ENCODE measurements at places on chromosomes 13 and 19.
A peak's percentile ranks its signal among the peaks of the same experiment; 100 is the strongest.

GRCh38 chr19:5480427-5480836 lies 25.2 kb downstream of the ZNRF4 start:
- no peak overlapping the region for H3K27ac ChIP-seq
- H3K4me3 ChIP-seq, result no peak overlapping the region
- peaks cover 2% of the 10 kb centered on the region for H3K36me3 ChIP-seq
- peak; percentile 24 for DNase-seq
- no peaks in the 10 kb centered on the region for H3K4me1 ChIP-seq

DNA sequence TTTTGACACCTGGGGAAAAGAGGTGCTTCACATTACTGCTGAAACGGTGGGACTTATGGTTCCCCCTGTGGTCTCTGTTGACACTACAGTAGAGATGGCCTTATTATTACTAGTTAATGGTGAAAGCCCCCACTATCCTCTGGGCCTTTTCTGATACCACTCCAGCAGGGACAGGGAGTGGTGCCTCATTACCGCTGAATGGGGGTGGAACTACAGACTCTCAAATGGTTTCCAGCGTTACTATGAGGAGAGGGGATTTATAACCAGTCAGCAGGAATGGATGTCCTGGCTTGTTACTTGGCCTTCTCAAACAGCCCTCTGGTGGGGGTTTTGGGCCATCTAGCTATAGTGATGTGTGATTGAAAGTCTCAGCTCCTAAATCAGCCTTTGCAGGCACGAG lies 96.7 kb upstream of the DIAPH3 start:
- H3K4me3 ChIP-seq, result no peak overlapping the region
- H3K27ac ChIP-seq, result no peak overlapping the region
- peaks cover 5% of the 10 kb centered on the region for H3K4me1 ChIP-seq
- H3K27me3 ChIP-seq, result peaks cover 24% of the 10 kb centered on the region
- DNase-seq, result no peak
- no peaks in the 10 kb centered on the region for H3K36me3 ChIP-seq

DNA sequence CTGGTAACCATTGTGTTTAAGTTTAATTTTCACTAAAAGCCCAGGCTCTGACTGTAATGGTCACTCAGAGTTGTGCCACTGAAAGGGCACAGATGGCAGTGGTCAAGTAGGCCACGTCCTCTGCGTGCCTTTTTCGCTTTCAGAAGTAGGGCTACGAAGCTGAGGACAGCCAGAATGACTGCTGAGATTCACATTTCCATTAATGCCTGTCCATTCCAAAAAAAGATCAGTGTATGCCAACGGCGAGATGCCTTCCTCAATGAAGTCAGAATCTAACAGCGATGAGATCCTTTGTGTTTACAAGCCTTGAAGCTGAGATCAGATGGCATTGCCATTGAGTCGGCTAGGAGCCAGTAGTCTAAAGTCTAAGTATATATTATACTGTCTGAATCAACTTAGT lies 311.3 kb downstream of the FGF14 start:
- no peak overlapping the region for H3K27ac ChIP-seq
- peaks cover 12% of the 10 kb centered on the region for H3K27me3 ChIP-seq
- no peak overlapping the region for H3K4me3 ChIP-seq
- no peaks in the 10 kb centered on the region for H3K4me1 ChIP-seq
- no peaks in the 10 kb centered on the region for H3K36me3 ChIP-seq

- H3K4me1 ChIP-seq, result peaks cover 26% of the 10 kb centered on the region
- peak; percentile 37 for DNase-seq
- H3K4me3 ChIP-seq, result peak overlapping the region; percentile 28
- peak overlapping the region; percentile 64 for H3K27ac ChIP-seq
- H3K27me3 ChIP-seq, result no peaks in the 10 kb centered on the region
- no peaks in the 10 kb centered on the region for H3K36me3 ChIP-seq
These were observed 6.9 kb upstream of the CBY2 start for GRCh38 chr13:45695198-45695730.

- H3K27me3 ChIP-seq, result no peaks in the 10 kb centered on the region
- H3K36me3 ChIP-seq, result no peaks in the 10 kb centered on the region
- no peak for DNase-seq
- peaks cover 25% of the 10 kb centered on the region for H3K4me1 ChIP-seq
These were observed 305.6 kb downstream of the COG6 start for GRCh38 chr13:39961036-39961435.

- H3K27ac ChIP-seq, result no peak overlapping the region
- H3K4me3 ChIP-seq, result no peak overlapping the region
- no peak for DNase-seq
- H3K27me3 ChIP-seq, result no peaks in the 10 kb centered on the region
These were observed 391.5 kb upstream of the DACH1 start for GRCh38 chr13:72258340-72258981.

DNA sequence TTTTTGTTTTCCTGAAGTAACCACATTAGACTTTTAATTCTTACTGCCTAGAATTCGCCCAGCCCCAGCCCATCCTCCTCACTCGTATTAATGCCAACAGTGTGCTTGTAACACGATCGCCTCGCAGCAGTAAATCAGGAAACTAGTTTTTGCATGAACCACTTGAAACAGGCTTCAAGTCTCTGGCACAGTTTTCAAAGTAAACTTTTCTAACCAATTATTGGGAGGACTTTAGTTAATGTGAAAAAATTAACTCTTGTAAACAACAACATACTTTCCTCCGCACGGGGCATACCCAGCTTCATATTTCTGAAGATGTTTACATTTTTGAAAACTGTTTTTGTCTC lies 39.2 kb downstream of the TNFRSF19 start:
- H3K4me3 ChIP-seq, result no peak overlapping the region
- no peaks in the 10 kb centered on the region for H3K36me3 ChIP-seq
- no peak overlapping the region for H3K27ac ChIP-seq
- H3K4me1 ChIP-seq, result peaks cover 18% of the 10 kb centered on the region
- DNase-seq, result no peak
- peaks cover 33% of the 10 kb centered on the region for H3K27me3 ChIP-seq

GRCh38 chr13:107028751-107029150 lies 460.8 kb upstream of the ARGLU1 start:
- H3K36me3 ChIP-seq, result no peaks in the 10 kb centered on the region
- H3K4me1 ChIP-seq, result no peaks in the 10 kb centered on the region
- no peak overlapping the region for H3K4me3 ChIP-seq

- H3K4me3 ChIP-seq, result no peak overlapping the region
- H3K27me3 ChIP-seq, result no peaks in the 10 kb centered on the region
- no peak for DNase-seq
- no peak overlapping the region for H3K27ac ChIP-seq
- H3K4me1 ChIP-seq, result peaks cover 4% of the 10 kb centered on the region
These were observed 218.0 kb downstream of the RGCC start for GRCh38 chr13:41675306-41675705.

DNA sequence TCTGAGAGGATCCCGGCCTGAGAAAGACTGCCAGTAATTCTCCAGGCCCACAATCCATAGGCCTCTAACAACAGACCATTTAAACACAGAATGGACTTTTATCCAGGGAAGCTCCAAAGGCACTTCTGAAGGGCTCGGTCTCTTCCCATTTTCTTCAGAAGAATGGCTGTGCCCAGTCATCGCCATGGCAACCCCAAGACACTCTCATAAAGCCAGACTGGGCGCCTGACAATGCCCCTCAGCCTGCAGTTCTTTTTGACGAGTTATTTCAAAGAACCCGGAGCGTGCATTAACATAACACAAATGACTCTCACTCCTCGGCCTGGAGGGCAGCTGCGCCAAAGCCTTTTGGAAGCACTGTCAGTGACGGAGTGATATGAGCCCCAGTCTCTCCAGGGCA lies 61.0 kb downstream of the RASA3 start:
- DNase-seq, result no peak
- H3K27ac ChIP-seq, result no peak overlapping the region
- peaks cover 36% of the 10 kb centered on the region for H3K4me1 ChIP-seq
- H3K4me3 ChIP-seq, result no peak overlapping the region
- H3K36me3 ChIP-seq, result peaks cover 6% of the 10 kb centered on the region

DNA sequence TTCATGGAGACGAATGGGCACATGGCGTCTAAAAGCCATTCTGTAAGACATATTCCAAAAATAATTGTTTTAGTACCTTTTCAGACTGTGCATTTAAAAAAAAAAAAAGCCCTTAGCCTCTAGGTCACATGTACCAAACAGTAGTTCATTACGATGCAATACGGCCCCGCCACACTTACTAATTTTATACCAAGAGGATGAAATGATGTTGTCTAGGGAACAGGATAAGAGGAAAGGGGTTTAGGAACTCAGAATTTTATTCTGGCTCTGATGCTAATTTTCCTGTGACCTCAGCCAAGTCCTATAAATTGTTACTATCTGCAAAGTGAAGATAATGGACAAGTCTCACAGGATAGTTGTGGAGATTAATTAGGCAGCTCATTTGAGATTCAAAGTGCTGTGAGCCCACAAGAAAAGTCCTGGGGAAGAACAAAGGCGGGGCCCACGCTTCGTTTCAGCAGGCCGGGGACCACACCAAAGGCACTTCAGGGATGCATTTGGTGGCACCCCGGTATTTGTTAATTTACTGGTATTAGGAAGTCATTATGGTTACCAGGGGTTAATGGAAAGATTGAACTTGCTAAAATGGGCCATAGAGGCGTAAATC lies 511.1 kb downstream of the IRS2 start:
- no peak overlapping the region for H3K4me3 ChIP-seq
- no peaks in the 10 kb centered on the region for H3K36me3 ChIP-seq
- no peaks in the 10 kb centered on the region for H3K4me1 ChIP-seq
- peaks cover 8% of the 10 kb centered on the region for H3K27me3 ChIP-seq

- DNase-seq, result no peak
- H3K27ac ChIP-seq, result no peak overlapping the region
- no peaks in the 10 kb centered on the region for H3K36me3 ChIP-seq
- no peak overlapping the region for H3K4me3 ChIP-seq
These were observed 41.6 kb downstream of the GAS6 start for GRCh38 chr13:113822266-113822665.

DNA sequence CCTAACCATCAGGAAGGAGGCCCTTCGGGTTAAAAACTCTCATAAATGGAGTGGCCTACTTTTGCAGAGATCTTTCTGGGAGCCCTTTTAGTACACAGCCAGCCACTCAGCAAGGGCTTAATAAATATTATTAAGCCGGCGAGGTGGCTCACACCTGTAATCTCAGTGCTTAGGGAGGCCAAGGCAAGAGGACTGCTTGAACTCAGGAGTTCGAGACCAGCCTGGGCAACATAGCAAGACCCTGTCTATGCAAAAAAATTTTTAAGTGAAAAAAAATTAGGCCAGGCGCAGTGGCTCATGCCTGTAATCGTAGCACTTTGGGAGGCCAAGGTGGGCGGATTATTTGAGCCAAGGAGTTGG lies 810 bp upstream of the KANK2 start:
- H3K4me1 ChIP-seq, result peaks cover 6% of the 10 kb centered on the region
- no peaks in the 10 kb centered on the region for H3K36me3 ChIP-seq
- peaks cover 16% of the 10 kb centered on the region for H3K27me3 ChIP-seq
- H3K27ac ChIP-seq, result no peak overlapping the region
- no peak for DNase-seq

DNA sequence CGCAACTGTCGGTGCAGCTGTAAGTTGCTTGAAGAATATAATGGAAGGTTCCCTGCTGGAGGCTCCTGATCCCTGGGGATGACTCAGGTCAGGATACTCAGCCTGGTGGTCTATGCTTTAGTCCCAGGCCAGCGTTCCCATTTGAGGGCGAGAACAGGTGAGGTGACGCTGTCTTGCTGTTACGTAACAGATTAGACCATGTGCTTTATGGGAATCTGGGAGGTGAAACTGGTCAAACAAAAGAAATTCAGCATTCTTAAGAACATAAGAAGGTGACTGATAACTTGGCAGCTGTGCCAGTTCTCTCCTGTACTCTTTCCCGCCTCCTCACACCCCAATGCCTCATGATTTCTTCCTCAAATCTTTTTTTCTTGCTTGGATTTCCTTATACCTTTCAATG lies at the start of gene CXCL17:
Gene CXCL17 (minus strand): TSS at position 114 of the 400 bp plus-strand sequence. CDS start 114 bp downstream, outside the sequence.
- H3K27ac ChIP-seq, result no peak within 1 kb of the TSS
- no peak for DNase-seq
- H3K4me3 ChIP-seq, result no peak within 1 kb of the TSS
- peaks cover 23% of the 10 kb centered on the region for H3K4me1 ChIP-seq
- H3K36me3 ChIP-seq, result no peaks in the 10 kb centered on the region

DNA sequence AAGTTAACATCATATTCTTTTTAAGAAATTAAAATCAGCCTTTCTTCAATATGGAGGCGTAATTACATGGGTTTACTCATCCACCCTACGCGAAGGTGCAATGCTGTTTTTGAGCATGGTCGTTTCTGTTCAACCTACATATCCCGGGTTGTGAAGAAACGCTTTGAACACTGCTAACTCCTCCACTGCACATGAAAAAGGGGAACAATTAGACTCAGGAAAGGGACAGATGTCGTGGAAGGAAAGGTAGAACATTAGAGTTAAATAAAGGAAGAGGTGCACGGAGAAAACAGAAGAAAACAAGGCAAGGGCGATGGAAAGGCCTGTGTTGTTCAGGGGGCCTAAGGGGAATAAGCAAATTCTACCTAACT lies 4.1 kb downstream of the ZIC5 start:
- peaks cover 8% of the 10 kb centered on the region for H3K36me3 ChIP-seq
- H3K27me3 ChIP-seq, result peaks cover 64% of the 10 kb centered on the region
- no peak overlapping the region for H3K4me3 ChIP-seq
- peaks cover 29% of the 10 kb centered on the region for H3K4me1 ChIP-seq

- peak; percentile 54 for DNase-seq
- H3K4me1 ChIP-seq, result peaks cover 55% of the 10 kb centered on the region
- H3K4me3 ChIP-seq, result peak overlapping the region; percentile 90
- H3K27ac ChIP-seq, result peak overlapping the region; percentile 80
- no peaks in the 10 kb centered on the region for H3K27me3 ChIP-seq
- no peaks in the 10 kb centered on the region for H3K36me3 ChIP-seq
These were observed 7.5 kb downstream of the KLF16 start for GRCh38 chr19:1855828-1856255.

GRCh38 chr19:44627631-44628030 lies 14.3 kb downstream of the IGSF23 start:
- H3K4me1 ChIP-seq, result no peaks in the 10 kb centered on the region
- peaks cover 18% of the 10 kb centered on the region for H3K27me3 ChIP-seq
- H3K27ac ChIP-seq, result no peak overlapping the region
- DNase-seq, result no peak
- H3K4me3 ChIP-seq, result no peak overlapping the region
- no peaks in the 10 kb centered on the region for H3K36me3 ChIP-seq

DNA sequence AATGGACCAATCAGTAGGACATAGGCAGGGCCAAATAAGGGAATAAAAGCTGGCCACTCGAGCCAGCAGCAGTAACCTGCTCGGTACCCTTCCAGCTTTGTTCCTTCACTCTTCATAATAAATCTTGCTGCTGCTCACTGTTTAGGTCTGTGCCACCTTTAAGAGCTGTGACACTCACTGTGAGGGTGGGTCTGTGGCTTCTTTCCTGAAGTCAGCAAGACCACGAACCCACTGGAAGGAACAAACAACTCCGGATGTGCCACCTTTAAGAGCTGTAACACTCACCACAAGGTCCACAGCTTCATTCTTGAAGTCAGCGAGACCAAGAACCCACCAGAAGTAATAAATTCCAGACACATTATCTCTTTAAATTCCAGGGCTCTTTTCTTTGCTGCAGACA lies 1922.3 kb upstream of the PCDH20 start:
- H3K4me3 ChIP-seq, result no peak overlapping the region
- no peaks in the 10 kb centered on the region for H3K4me1 ChIP-seq

DNA sequence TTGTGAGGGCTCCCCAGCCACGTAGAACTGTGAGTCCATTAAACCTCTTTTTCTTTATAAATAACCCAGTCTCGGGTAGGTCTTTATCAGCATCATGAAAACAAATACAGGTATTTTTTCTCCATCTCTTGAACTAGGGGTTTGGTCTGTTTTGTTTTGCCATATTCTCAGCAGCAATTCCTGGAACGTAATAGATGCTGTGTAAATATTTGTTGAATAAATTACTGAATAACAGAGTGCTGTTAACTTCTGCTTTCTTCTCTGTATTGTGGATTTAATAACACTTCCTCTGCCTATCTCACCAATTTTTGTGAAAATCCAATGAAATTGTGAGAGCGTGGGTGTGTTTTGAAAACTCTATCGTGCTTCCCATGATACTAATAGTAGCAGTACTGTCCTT lies 429.4 kb downstream of the DCT start:
- DNase-seq, result no peak
- no peaks in the 10 kb centered on the region for H3K36me3 ChIP-seq
- H3K4me3 ChIP-seq, result no peak overlapping the region
